ENCODE measurements at places on chromosomes 16 and 17.
A peak's percentile ranks its signal among the peaks of the same experiment; 100 is the strongest.

DNA sequence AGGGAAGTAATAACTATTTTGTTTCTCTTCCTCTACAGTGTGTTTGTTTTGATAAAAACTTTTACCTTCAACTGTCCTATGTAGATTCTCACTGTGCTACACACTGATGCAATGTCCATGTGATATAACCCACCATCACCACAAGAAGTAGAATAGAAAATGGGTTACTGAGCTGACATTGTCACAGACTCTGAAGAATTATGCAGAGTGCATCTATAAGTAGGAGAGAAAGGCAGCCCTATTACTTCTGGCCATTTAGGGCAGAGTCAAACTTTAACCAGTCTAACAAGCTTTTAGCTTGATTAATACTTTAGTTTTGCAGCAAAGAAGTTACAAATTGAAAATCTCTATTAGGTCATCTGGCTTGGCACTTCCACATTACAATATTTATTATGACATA lies 354.0 kb upstream of the CDH8 start:
- DNase-seq: no peak

DNA sequence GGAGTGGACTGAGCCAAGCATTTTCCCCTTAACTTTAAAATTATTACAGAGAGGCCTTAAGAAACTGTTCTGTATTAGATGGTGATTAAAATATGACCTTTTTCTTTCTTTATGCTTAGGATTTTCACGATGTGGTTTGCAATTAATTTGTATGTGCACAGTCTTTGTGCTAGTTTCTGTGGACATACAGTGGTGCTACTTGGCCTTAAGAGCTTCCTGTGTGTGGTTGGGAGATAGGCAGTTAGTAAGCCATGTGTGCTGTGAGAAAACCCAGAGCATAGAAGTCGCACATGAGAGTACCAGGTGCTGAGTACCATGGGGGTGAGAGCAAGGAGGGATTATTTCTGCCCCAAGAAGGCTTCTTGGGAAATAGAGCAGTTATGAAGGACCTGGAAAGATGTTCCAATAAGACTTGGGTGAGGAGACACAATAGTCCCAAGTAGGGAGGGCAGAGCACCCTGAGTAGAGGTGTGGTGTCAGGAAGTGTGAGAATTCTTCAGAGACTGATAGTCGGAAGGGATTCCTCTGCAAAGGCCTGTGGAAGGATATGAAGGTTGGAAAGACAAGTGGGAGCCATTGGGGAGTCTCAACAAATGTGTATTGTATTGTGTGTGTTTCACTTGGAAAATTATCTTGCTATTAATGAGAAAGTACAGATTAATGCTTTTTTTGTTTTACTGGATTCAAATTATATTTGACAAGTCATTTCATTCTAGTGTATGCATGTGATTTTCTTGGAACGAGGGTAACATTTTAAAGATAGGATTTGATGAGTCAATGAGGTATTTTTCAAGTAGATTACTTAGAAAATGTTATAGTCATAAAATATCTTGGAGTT lies 239.9 kb downstream of the PRKCA start:
- no peak for DNase-seq

DNA sequence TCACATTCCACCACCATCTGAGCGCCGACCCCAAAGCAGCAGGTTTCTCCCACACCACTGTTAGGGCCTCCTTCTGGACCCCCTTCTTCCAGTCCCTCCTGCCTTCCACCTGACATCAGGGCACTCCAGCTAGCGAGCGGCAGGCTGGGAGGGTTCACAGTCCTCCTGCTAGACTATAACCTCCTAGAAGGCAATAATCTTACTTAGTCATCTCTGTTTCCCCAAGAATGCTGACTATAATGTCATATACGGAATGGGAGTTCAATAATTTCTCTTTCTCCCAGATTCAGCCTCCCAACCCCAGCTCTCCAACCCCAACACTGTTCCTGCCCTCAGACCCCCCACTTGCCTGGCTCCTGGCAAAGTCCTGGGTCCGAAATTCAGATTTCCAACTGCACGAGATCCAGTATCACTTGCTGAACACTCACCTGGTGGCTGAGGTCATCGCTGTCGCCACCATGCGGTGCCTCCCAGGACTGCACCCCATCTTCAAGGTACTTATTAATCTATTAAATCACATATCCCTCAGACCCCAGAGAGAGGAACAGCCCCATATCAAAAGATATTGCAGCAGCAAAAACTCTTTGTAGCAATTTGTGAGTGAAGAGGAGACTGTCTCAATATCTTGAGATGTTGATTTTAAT lies 5.6 kb downstream of the ALOX12 start:
- DNase-seq: no peak

DNA sequence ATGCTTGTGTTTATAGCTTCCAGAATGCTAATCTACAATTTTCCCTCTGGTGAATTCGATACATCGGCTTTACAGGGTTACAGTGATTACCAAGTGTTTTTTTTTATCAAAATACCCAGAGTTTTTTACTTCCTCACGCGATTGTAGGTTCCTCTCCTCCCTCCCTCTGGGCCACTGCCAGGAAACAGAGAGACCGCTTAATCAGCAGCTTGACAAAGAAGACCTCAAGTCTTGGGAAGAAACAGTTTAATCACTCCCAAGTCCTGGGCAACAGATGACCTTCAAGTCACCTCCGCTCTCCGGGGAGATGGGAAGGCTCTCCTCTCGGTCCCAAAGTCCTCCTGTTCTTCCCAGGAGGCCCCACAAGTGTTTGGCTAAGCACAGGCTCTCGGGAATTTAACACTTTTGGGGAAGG lies 23.5 kb downstream of the SMTNL2 start:
- peak; percentile 73 for DNase-seq

GRCh38 chr17:4789701-4789950 lies 862 bp downstream of the GLTPD2 start:
- DNase-seq: no peak

GRCh38 chr17:15972497-15972951 lies 27.0 kb downstream of the ZSWIM7 start:
- no peak for DNase-seq

DNA sequence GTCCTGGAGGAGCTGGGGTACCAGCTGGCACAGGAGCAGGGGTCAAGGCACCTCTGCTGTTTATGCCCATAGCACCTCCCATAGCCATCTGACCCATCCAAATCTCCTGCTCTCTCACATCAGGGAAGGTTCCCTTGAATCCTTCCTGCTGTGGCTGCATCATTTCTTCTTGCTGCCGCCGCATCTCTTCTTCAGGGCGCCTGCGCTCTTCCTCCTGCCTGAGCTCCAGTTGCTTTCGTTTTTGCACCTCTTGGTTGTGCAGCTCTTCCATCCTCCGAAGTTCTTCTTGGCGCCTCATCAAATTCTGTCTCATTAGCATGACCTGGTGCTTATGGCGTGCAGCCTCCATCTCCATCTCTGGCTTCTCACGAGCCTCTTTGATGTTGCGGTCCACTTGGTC lies 2.0 kb upstream of the NOB1 start:
- no peak for DNase-seq

GRCh38 chr17:14197586-14197985 lies 39.1 kb downstream of the CDRT15 start:
- DNase-seq: peak; percentile 26

GRCh38 chr17:61237275-61237674 lies 162.4 kb upstream of the TBX2 start:
- DNase-seq: no peak

- DNase-seq: no peak
Observed at GRCh38 chr17:9236286-9237052, 215.2 kb downstream of the NTN1 start.

GRCh38 chr17:3805581-3805980 lies 4.6 kb upstream of the ITGAE start:
- DNase-seq: no peak

GRCh38 chr17:72349491-72349995 lies 228.7 kb downstream of the SOX9 start:
- DNase-seq: no peak

DNA sequence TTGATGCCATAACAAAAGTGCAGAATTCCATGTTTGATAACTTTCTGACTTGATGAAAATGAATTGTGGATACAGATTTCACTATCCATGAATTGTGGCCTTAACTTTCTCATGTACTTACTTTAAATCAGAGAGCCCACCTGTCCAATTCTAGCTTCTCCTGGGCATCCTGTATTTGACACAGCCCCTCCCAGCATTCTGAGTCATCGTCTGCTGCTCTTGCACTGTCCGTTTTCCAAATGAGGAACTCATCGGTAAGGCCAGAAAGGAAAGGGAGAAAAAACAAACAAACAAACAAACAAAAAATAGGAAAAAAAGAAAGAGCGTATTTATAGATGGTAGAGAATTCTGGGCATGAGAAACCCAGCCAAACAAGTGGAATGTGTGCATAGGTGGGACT lies 361.6 kb downstream of the WWOX start:
- no peak for DNase-seq

DNA sequence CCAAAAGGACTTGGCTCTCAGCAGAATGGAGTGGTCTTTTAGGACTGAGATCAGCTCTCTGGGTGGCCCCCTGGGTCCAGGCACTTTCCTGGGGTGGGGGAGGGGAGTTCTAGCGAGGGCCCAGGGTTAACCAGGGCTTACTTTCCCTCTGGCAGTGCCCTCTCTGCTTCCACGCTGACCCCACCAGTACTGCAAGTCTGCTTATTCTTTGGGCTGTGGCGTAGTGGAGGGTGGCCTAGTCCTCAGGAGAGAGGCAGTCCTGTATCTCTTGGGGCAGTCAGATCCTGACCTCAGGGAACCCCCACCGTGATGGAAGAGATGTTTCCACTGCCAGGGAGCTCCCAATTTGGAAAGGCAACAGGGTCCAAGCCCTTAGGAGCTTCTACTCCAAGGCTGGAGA lies 79.4 kb downstream of the CCDC182 start:
- no peak for DNase-seq

GRCh38 chr17:20276421-20276820 lies 190.9 kb downstream of the LGALS9B start:
- DNase-seq: no peak

GRCh38 chr17:5437721-5438317 lies 1.1 kb downstream of the C1QBP start:
- DNase-seq: no peak

DNA sequence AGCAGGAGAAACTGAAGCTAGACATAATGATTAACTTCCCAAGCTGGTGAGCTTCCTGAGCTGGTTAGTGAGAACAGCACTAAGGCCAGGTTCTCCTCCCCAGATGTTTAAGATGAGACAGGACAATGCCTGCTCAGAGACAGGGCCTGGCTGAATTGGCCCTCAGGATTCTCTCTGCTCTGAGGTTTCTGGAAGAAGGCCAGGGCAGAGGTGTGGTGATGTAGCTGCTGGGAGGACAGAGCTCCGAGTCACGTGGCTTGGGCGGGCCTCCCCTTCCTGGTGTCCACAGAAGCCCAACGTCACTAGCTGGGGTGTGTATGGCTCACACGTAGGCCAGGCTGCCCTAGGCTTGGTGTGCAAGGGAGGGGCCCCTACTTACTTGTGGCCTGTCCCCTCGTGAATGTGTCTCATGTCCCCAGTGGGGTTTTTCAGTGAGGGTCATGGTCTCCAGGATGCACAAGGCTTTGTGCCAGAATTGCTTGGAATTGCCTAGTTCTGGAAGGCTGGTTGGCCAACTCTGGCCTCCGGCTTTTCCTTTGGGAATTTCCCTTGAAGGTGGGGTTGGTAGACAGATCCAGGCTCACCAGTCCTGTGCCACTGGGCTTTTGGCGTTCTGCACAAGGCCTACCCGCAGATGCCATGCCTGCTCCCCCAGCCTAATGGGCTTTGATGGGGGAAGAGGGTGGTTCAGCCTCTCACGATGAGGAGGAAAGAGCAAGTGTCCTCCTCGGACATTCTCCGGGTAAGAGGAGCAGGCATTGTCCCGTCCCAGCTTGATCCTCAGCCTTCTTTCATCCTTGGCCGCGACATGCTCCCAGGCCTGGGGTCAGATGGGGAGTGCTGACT lies 3.4 kb downstream of the NOD2 start:
- no peak for DNase-seq

GRCh38 chr16:20676268-20676825 lies 21.1 kb downstream of the ACSM1 start:
- DNase-seq: peak; percentile 15

- DNase-seq: no peak
Observed at GRCh38 chr16:68444056-68444657, 4.2 kb downstream of the SMPD3 start.

DNA sequence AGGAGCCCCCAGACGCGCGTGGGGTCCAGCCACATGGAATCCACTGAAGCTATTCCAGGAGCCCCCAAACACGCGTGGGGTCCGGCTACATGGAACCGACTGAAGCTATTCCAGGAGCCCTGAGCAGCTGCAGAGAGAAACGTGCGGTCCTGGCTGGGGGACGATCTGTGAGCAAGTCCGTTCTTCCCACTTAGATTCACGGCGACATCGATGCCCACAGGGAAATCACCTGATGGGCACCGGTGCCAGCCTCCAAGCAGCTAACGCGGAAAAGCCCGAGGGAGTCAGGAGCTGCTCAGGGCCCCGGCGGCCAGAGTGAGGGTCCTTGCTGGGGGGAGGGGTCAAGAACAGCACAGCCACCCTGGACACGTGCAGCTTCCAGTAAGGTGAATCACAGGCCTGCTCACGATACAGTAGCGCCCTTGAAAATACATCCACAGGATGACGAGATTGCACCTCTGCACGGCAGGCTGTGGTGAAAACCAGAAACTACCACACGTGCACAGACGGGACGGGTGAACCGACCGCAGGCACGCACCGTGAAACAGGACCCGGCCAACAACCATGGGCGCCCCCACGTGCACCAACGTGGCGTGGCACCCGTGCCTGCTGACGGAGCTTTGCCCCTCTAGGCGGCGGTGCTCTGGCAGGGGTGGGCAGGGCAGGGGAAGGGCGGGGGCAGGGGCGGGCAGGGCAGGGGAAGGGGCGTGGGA lies 77.7 kb upstream of the GNG13 start:
- no peak for DNase-seq

DNA sequence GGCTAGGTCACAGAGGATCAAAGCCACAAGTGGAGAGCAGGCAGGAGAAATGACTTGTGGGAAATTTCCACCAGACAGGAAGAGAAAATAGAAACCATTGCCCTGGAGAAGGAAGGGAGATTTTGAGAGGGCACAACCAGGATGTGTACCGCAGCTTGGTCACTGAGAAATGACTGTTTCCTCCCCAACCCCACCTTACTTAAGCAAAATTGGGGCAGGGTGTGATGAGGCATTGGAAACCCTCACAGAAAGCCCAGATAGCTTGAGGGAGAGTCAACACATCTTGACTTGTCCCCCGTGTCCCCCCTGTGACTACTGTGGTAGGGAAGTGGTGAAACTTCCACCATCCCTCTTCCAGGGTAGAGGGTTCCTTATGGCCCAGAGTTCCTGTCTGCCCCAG lies 113.5 kb upstream of the FAM20A start:
- DNase-seq: no peak

GRCh38 chr17:52336796-52337195 lies 178.3 kb upstream of the CA10 start:
- DNase-seq: no peak

- no peak for DNase-seq
Observed at GRCh38 chr16:83054283-83054682, 427.5 kb downstream of the CDH13 start.
